Hematopoietic multipotent progenitor cell treated with erythropoietin and hydrocortisone succinate and interleukin-3 and kit ligand, for 4 days (in vitro differentiated cells): ENCODE measurements at places on chromosomes 1 and 21.

GRCh38 chr1:69524015-69524414 lies 43.7 kb upstream of the LRRC7 start:
- no peak for DNase-seq

- peak; percentile 63 for DNase-seq
Measured at GRCh38 chr1:35278886-35279554, 10.5 kb downstream of the ZMYM4 start.

DNA sequence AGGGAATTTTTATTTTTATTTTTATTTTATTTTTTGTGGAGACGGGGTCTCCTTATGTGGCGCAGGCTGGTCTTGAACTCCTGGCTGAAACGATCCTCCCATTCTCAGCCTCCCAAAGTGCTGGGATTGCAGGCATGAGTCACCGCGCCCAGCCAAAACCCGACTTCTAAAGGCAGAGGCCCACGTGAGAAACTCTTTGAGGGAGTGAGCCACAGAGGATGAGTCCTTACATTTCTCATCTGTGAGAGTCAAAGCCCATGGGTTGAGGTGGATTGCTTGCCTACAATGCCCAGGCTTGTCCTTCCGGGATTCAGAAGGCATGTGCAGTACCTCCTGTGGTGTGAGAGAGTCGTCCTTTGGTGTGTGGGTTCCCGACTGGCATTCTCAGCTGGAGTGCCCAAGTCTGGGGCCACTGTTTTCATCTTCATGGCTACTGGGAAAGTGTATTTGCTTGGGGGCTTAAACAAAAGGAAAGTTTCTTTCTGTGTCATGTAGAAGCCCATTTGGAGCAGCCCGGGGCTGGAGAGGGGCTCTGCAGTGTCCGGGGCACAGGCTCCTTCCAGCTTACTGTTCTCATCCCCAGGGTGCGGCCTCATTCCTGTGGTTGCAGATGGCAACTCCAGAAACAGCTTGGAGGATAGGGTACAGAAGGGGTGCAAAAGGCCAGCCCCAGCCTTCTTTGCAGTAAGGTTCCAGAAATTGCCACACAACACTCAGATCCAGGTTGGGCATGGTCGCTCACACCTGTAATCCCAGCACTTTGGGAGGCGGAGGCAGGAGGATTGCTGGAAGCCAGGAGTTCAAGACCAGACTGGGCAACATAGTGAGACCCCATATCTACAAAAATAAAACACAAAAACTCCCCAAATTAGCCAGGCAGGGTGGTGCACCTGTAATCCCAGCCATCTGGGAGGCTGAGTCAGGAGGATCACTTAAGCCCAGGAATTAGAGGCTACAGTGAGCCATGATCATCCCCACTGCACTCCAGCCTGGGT lies 29.4 kb upstream of the CSF3R start:
- no peak for DNase-seq

- no peak for DNase-seq
Measured at GRCh38 chr1:176963181-176963580, 201.3 kb downstream of the ASTN1 start.

DNA sequence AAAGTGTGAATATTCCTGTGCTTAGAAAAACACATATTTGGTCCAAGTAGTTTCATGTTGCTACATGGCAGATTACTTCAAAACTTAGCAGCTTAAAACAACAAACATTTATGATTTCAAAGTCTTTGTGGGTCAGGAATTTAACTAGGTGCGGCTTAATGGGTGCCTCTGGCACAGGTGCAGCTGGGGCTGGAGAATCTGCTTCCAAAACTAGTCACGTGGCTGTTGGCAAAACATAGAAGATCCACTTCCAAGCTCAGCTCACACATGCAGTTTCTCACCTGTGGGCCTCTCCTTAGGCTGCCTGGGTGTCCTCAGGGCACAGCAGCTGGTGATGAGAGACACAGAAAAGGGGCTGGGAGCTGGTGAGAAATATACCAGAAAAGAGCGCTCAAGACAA lies 263.4 kb downstream of the TTLL7 start:
- DNase-seq, result no peak

DNA sequence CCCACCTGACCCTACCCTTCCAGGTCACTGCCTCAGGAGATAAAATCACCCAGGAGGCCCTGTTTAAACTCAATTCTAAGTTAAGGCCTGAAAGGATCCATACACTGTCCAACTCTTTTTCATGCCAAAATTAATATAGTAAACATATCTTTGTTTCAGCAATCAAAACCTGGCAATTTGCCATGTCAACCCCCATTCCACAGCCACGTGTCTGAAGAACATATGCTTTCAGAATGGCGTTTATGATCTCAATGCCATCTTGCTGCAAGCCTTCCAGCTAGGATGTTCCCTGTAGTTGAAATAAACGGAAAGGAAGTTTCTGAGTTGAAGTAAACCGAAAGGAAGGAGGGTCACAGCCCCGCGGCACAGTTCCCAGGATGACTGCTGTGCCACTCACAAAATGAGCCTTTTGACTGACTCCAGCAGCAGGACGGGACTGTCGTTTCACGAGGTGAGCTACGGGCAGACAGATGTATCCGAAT lies 472.0 kb downstream of the SMYD3 start:
- no peak for DNase-seq

- peak; percentile 88 for DNase-seq
Measured at GRCh38 chr1:24501371-24502064, 1.1 kb upstream of the RCAN3 start.

DNA sequence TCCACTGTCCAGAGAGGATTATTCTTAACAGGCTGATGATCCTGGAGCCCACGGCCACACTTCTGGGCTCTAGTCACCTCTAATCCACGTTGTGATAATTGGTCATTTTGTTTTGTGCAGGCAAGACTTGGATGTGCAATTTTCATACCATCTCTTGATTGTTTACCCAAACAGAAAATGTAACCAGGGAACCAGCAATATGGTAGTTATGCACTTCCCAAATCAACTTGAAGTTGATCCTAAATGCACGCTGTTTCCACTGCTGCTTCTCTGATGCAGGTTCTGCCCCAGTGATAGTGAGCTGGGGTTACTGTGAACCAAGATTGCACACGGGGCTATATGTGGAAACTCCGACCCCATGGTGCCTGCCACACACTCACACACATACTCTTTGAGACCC lies 14.7 kb upstream of the KCNJ15 start:
- DNase-seq, result no peak

- peak; percentile 71 for DNase-seq
Measured at GRCh38 chr1:36576118-36576517, 93.4 kb upstream of the CSF3R start.

- DNase-seq, result no peak
Measured at GRCh38 chr1:204326771-204327300, 32.9 kb downstream of the PLEKHA6 start.

DNA sequence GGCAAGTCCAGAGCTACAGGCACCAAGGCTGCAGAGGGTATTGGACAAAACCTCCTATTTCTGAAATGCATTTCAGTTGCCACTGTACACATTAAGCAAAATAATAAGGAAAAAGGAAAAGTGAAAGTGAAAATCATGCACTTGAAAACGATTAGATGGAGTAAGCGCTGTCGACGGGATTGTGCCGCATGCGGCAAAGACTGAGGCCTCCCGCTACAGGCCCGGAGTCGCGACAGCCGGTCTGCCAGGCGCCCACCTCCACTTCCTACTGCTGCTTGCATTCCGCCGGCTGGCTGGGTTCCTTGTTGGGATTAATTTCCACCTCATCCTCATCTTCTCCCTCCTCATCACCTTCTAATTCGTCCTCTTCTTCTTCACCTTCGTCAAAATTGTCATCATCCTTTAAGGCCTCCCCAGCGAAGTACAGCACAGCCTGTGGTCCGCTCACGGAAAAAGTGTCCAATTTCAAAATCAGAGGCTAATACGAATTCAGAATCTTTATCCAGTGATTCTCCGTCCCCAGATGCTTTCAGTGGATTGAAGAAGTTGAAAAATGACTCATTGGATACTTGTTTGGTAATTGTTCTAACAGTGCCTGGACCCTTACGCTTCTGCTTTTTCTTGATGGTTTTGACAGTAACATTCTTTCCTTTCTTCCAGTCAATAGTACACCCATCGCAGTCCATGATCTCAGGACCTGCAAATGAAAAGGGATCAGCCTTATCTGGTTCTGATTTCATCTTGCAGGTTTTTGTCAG lies 38.0 kb downstream of the CD58 start:
- no peak for DNase-seq

DNA sequence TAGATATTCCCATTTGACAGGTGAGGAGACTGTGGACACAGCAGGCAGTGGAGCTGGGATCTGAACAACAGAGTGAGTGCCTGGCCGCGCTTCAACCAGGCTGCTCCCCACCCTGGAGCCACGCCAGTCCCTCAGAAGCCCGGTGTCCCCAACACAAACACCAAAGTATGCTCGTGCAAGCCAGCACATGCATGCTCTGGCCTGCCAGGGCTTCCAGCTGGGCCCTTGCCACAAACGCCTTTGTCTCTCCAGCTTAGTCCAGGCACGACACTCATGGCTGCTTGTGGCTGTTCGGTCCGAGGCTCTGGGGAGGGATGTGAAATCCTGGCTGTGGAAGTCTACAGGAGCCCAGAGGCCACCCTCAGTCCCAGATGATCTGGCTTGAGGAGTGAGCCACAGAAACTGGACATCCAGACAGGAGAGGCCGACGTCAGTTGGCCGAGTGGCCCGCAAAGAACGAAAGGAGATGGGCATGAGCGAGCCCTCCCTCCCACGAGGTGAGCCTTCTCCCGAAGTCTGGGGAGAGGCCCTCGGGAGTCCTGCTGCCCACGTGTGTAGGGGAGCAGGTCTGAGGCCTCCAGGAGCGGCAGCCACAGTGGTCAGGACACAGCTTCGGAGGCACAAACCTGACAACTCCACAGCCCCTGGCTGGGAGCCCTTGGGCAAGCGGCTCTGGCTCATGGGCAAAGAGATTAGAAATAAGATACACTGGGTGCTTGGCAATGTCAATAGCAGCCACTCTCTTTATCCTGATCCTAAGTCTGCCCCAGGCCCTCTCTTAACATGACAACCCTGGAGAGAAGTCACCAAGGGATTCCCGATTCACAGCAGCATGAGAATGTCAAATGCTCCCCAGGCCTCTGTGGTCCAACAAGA lies 117.1 kb upstream of the IFFO2 start:
- DNase-seq, result no peak

DNA sequence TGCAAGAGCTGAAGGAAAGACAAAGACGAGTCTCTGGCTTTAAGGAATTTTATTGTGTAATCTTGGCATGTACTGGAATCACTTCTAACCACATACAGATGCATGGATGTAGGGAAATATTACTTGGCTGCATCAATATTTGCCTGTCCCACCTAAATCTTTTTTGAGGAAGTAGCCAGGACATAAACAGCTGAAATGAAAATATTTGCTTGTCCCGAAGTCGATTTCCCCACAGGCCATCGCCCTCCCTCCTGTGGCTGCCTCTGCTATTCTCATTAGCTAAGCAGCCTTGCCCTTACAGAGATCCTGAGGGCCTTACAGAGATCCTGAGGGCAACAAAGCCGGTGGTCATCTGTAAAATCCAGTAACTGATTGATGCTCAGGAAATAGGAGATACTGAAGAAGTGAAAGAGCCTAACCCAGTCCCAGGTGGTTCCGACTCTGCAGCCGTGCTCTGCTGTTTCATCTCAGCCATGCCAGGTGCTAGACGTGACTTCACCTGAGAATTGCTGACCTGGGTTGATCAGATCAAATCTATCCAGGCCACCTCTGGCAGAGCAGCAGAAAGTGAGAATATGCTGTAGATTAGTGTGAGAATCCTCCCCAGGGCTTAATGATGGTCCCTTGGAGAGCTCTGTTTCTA lies 25.5 kb downstream of the MAN1C1 start:
- DNase-seq, result no peak

GRCh38 chr1:39395357-39395831 lies 96.0 kb upstream of the BMP8A start:
- DNase-seq, result peak; percentile 24

- DNase-seq, result no peak
Measured at GRCh38 chr1:228060458-228061190, 21.9 kb upstream of the ARF1 start.

GRCh38 chr1:176187001-176187400 lies 20.1 kb downstream of the COP1 start:
- DNase-seq, result no peak

GRCh38 chr1:228980232-228980937 lies 245.1 kb downstream of the RHOU start:
- no peak for DNase-seq

GRCh38 chr1:25100151-25100833 lies 132.0 kb downstream of the SYF2 start:
- DNase-seq, result no peak

- DNase-seq, result no peak
Measured at GRCh38 chr1:205279986-205280385, 41.6 kb downstream of the NUAK2 start.

DNA sequence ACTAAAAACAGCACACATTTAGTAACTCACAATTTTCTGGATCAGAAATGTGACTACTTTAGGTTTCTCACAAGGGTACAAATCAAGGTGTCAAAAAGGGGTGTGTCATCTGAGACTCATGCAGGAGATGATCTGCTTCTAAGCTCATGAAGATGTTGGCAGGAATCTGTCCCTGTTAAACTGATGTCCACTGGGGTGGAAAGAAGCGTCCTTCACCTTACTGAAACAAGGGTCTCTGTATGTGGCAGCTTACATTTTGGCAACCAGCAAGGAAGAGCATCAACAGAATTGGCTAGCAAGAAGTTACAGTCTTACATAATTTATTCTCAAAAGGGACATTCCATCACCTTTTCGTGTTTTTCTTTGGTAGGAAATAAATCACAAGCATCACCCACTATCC lies 1223.8 kb downstream of the AMY1C start:
- DNase-seq, result no peak

- peak; percentile 33 for DNase-seq
Measured at GRCh38 chr1:230507666-230508402, 81.7 kb upstream of the PGBD5 start.

GRCh38 chr1:188641566-188642211 lies 1812.9 kb downstream of the PLA2G4A start:
- DNase-seq, result no peak

DNA sequence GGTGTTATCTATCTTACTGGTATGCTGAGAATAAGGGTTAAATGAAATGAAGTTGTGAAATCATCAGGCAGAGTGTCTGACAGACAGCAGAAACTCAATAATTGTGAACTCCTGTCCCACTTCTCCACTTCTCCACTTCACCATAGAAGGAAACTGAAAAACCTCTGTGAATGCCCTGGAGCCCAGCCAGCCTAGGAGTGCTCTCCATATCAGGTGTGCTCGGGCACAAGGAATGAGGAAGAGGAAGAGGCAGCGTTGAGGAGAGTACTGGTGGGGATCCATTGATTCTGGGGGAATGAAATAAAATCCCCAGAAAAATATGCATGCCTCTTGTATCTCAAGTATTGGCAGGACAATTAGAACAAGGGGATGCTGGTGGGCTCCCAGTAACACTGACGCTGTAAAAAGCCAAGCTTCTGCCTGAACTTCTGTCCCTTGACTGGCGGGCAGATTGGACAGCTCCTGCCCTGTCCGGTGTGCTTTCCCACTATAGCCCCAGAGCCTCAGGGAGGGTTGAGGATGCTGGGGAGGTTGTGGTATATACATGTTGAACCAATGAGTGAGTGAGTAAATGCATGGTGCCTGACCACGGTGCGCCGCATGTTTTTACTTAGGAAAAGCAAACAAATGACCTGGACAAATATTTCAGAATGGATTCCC lies 47.7 kb downstream of the NMNAT2 start:
- no peak for DNase-seq

GRCh38 chr1:154864189-154864975 lies 5.7 kb downstream of the KCNN3 start:
- DNase-seq, result no peak

- peak; percentile 27 for DNase-seq
Measured at GRCh38 chr1:88979054-88979748, 13.2 kb downstream of the KYAT3 start.
